Hypothalamus (tissue), 51 donors: ENCODE measurements at places on chromosomes 6 and 20.

GRCh38 chr6:158293122-158293521 is 19.1 kb upstream of the TULP4 start:
- DNase-seq, result no peak

DNA sequence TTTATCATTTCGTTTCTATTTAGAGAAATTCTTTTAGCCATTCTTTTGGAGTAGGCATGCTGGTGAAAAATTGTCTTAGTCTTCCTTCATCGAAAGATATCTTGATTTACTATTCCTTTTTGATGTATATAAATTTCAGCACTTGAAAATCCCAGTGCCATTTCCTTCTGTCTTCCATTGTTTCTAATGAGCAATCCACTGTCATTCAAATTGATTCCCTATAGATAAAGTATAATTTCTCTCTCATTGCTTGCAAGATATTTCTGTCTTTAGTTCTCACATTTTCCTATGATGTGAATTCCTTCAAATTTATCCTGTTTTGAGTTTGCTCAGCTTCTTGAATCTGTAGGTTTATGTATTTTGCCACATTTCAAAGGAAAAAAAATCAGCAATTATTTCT is 251.1 kb upstream of the CHD6 start:
- DNase-seq, result no peak

GRCh38 chr20:37516811-37517750 is 4.0 kb upstream of the NNAT start:
- DNase-seq, result no peak

GRCh38 chr6:161235776-161236633 is 37.9 kb downstream of the AGPAT4 start:
- DNase-seq, result no peak

- no peak for DNase-seq
These were observed 534.3 kb downstream of the BMP2 start for GRCh38 chr20:7301807-7302206.

GRCh38 chr6:113821445-113821844 is 35.7 kb upstream of the MARCKS start:
- DNase-seq, result no peak

GRCh38 chr6:132910759-132911158 is 96.4 kb downstream of the RPS12 start:
- no peak for DNase-seq

DNA sequence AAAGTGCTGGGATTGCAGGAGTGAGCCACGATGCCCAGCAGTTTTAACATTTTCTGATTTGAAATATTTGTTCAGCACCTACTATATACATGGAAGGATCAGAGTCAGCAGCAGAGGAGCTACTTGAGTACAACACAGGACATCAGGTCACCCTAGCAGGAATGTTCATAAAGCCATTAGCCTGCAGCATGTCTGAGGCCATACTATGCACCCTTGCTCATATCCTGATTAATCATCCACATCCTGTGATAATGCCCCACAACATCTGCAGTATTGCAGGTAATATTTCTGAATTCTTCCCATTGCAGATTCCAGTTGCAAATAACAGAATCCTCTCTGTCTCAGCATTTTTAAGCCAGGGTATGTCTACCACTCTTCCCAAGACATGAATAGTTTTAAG is 171.0 kb upstream of the PRND start:
- no peak for DNase-seq

DNA sequence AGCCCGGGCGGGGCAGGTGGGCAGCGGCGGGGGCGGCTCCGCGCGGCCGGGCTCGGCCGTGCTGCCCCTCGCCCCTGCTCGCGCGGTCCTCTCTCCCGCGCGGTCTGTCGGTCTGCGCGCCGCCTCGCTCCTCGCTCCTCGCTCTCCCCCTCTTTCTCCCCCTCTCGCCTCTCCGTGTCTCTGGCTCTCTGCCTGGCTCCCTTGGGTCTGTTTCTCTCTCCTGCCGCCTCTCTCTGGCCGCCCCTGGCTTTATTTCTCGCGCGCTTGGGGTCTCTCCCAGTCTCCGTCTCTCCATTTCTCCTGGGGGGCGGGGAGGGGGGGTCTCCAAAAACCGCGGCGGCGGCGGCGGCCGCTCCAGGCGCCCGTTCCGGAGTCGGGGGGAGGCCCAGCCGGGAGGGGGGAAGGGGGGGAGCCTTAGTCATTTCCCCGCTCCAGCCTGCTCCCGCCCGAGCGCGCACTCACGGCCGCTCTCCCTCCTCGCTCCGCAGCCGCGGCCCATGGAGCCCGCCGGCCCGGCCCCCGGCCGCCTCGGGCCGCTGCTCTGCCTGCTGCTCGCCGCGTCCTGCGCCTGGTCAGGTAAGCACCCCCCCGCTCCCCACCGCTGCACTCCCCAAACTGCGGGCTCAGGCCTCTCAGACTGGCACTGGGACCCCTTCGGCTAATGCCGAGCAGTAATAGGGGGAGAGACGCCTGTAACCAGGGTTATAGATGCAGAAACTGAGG is at the start of gene SIRPA:
Gene SIRPA, plus strand, starts transcription at position 457 of the 723 bp plus-strand sequence. Its CDS starts 41 bp downstream, at position 498.
- peak; percentile 81 for DNase-seq

DNA sequence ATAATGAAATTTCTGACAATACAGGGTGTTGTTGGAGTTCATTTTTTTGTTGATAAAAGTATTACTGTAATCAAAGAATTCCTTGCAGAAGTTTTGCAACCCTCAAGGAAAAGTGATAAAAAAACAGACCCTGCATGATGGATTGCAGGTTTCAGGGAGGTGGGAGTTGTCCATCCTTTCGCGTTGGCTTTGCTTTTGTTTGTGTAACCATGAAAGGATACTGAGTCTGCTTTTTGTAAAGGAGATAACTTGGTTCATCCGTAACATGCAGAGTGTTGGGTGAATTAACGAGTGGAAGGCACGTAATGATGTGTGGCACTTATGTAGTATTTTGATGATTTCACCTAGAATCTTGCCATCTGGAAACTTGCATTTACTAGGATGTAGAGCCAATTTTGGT is 23.6 kb downstream of the FOXO3 start:
- no peak for DNase-seq

DNA sequence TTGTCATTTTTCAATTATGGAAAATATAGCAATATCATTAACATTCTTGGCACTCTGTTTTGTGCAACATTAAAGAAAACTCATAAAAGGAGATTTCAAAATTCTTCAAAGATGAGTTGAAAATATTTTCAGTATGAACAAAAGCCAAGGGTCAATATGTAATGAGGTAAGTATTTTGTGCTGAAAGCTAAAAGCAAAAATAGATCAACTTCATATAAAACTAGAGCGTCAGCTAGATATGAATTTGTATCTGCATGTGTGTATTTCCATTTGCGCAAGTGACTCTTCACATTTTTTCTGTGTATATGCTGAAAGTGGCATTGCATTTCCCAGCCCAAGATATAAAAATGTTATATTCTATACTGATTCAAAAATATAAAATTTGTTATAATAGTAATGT is 492.1 kb upstream of the EYS start:
- DNase-seq, result no peak

DNA sequence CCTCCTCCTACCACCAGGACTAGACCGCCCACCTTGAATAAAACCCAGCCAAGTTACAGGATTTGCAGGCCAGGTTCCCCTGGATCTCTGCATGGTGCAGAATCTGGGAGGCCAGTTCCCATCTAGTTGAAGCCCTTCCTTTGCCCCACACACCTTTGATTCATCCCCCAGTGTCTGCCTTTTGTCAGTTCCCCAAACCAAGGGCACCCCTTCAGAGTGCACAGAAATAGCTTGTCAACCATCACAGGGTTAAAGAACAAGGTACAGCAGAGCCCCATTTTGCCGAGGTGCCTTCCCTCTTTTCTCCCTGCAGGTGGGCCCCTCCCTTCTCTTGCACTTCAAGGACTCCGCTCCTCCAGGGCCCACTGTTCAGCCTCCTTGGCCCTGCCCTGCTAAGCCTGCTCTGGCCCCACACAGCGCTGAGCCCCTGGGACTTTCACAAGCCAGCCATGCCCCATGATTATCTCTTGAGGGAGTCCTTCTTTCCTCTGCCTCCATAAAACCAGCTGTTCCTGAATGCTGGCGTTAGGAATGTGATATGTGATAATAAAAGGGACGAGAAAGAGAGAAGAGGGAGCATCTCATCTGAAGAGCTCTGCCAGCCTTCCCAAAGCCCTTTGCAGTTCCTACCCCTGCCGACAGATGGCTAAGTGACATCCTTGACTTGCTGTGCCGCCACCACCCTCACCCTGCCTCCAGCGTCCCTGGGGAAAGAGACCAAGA is 280.3 kb downstream of the CDC5L start:
- no peak for DNase-seq

- no peak for DNase-seq
These were observed 15.1 kb downstream of the WFDC2 start for GRCh38 chr20:45484676-45485075.

GRCh38 chr6:89997456-89998445 is 103.5 kb downstream of the GJA10 start:
- DNase-seq, result peak; percentile 17

DNA sequence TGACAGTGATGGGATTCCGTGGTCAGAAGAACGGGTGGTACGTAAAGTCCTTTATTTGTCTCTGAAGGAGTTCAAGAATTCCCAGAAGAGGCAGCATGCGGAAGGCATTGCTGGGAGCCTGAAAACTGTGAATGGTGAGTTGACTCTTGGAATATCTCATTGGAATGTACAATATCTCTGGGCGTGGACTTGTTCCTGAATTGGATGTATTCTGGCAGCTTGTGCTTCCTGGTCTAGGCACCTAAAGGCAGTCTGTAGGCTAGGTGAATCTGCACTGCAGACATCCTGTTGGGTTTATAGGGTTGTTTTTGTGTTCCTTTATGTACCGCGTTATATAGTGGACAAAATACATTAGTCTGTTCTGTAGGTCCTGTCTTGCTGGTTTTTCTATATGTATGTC is 128.2 kb downstream of the JARID2 start:
- no peak for DNase-seq

DNA sequence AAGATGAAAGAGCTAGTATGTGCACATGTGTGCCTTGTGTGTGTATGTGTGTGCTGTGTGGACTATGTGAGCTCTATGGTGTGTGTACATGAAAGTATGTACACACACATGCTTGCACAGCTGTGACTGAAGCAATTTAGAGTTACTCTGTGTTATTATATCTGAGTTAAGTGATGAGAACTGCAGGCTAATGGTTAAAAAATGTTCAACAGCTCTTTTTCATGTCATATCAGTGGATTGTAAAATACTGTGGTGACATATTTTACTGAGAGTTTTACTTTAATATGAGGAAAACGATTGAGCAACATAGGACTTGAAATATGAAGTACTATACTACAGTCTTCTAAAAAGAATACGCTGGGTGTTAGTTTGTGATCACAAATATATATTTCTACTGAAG is 195.7 kb upstream of the KCNK16 start:
- DNase-seq, result no peak

DNA sequence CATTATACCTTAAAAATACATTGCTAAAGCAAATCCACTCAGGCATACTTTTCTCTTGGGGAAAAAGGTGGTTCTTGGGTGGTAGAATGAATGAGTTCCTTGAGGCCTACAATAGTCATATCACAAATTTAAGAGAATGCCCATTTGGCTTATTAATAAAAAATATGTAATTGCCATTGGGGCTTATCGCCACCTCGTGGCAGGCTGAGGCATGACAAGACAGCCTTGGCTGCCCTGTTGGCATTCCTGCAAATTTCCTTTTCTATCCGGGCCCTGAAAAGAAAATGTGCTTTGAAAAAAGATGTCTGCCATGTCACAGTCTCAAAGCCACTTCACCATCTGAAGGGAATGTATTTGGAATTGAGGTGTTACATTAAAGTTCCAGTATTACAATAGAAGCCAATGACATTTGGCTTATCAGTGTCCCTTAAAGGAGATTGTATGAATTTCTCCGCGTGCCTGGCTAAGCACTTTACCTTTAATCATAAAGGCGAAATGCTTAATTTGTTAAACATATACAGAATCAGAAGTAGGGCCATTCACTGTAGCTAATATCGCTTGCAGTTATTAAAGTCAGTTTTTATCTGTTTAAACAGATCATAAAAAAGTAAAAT is 188.3 kb upstream of the ZFP64 start:
- no peak for DNase-seq

GRCh38 chr6:152502421-152503188 is 134.6 kb downstream of the SYNE1 start:
- no peak for DNase-seq

GRCh38 chr20:14401479-14402138 is 64.2 kb upstream of the FLRT3 start:
- DNase-seq, result no peak

- no peak for DNase-seq
These were observed 130.0 kb upstream of the TCF21 start for GRCh38 chr6:133758815-133759335.

DNA sequence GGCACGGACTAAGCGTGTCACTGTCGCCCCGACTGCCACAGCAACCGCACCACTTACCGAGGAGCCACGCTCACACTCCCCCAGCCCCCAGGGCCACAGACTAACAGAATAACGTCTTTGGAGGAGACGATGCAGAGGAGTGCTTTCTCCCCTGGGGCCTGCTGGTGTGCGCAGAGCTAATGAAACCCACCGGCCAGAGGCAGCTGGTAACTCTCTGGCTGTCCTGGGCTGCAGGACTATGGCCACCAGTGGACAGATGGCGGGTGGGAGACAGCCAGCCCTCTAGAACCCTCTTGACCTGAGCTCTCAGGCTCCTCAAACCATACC is 228.0 kb downstream of the DLL1 start:
- DNase-seq, result no peak

GRCh38 chr6:100335991-100336390 is 128.7 kb downstream of the SIM1 start:
- no peak for DNase-seq

DNA sequence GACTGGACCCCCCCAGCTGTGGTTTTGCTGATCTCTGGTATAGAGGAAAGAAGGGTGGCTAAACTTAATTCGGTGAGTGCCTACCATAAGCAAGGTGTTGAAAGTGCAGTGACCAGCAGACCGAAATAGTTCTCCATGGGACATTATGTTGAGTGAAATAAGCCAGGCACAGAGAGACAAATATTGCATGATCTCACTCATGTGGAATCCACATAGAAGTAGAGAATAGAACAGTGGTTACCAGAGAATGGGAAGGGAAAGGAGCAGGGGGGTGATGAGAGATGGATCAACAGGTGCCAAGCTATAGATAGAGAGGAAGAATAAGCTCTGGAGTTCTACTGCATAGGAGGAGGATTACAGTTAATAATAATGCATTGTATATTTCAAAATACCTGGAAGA is 9.7 kb upstream of the GCNT2 start:
- no peak for DNase-seq

DNA sequence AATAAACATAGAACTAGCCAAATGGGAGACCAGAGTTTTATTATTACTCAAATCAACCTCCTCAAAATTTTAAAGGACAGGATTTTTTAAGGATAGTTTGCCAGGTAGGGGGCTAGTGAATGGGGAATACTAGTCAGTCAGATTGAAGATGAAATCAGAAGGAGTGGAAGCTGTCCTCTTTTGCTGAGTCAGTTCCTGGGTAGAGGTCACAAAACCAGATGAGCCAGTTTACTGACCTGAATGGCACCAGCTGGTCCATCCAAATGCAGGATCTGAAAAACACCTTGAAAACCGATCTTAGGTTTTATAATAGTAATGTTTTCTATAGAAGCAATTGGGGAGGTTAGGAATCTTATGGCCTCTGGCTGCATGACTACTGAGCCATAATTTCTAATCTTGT is 558.2 kb downstream of the PKHD1 start:
- no peak for DNase-seq

GRCh38 chr6:4802312-4802935 is 26.2 kb downstream of the CDYL start:
- no peak for DNase-seq

- DNase-seq, result no peak
These were observed 87.9 kb downstream of the LRFN2 start for GRCh38 chr6:40499215-40499614.

- DNase-seq, result no peak
These were observed 382.7 kb downstream of the HDGFL1 start for GRCh38 chr6:22952097-22952496.
